Vagina (tissue), 2 donors: ENCODE measurements at places on chromosomes 7 and 10. TPM values are rescaled to one million over a fixed set of nuclear protein-coding genes. Genes with fewer than 3 reads are reported as not detected.
A peak's percentile ranks its signal among the peaks of the same experiment; 100 is the strongest.

DNA sequence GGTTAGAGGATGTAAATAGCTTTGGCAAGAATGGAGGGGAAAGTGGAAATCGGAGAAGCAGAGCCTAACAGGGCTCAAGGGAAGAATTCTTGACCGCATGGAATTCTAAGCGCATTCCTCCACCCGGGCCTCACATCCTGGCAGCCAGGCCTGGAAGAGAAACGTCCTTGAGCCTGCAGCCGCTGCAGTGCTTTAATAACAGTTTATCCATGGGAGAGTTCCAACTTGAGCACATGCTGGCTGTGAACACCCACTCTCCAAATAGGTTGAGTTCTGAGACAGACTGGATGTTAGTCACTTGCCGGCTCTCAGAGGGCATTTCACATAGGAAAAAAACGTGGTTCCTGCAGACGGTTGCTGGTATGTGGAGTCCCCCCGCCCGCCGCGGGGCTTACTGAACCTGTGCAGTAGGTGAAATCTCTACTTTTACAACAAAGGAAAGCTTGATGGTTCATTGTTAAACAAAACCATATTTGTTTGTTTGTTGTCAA lies 61.4 kb upstream of the STEAP1B start:
- H3K27me3 ChIP-seq = no peaks in the 10 kb centered on the region
- H3K36me3 ChIP-seq = no peaks in the 10 kb centered on the region
- H3K4me3 ChIP-seq = no peak overlapping the region

- no peak overlapping the region for H3K27ac ChIP-seq
- H3K36me3 ChIP-seq = no peaks in the 10 kb centered on the region
- H3K27me3 ChIP-seq = no peaks in the 10 kb centered on the region
Observed at GRCh38 chr10:29205787-29206186, 83.1 kb upstream of the LYZL1 start.

DNA sequence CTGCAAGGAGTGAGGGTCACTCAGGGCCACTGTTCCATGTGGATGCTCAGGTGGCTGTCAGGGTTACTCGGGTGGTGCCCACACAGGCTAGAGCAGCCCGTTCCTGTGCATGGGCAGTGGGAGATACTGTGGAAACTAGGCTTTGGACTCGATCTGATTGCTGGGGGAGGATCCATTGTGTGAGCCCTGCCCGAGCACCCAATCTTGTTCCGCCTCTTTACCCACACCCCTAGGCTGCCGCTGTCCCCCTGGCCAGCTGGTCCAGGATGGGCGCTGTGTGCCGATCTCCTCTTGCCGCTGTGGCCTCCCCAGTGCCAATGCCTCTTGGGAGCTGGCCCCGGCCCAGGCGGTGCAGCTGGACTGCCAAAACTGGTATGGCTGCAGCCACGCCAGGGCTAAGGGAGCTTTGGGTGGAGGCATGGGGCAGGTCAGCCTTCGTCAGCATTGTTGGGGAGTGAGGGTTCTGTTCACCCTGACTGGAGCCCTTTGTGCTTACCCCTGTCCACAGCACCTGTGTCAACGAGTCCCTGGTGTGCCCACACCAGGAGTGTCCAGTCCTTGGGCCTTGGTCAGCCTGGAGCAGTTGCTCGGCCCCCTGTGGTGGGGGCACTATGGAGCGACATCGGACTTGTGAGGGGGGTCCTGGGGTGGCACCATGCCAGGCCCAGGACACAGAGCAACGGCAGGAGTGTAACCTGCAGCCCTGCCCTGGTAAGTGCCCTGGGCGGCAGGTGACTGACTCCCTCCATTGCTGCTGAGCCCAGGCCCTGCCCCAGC lies 12.4 kb upstream of the ZNF862 start:
- no peaks in the 10 kb centered on the region for H3K27me3 ChIP-seq
- no peaks in the 10 kb centered on the region for H3K4me1 ChIP-seq
- H3K4me3 ChIP-seq = no peak overlapping the region
- H3K36me3 ChIP-seq = no peaks in the 10 kb centered on the region
- H3K27ac ChIP-seq = no peak overlapping the region

FRMPD2 gene
- total RNA-seq = not detected

DNA sequence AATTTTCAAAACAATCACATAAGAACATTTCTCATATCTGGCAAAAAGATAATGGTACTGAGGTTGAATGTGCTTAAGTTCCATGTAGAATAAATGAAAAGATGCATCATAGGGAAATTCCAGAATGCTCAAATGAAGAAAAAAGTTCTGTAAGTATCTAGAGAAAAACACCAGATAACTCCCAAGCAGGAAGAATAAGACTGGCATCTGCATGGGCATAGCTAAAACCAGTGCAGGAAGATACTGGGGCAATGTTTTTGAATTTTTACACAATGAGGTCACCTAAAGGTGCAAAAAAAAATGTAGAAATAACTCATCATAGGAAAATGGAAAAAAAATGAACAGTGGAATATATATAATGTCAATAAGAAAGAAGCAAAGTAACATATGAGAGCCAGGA lies 275.2 kb downstream of the BAMBI start:
- H3K27me3 ChIP-seq = no peaks in the 10 kb centered on the region
- H3K4me3 ChIP-seq = no peak overlapping the region
- H3K36me3 ChIP-seq = no peaks in the 10 kb centered on the region
- H3K27ac ChIP-seq = no peak overlapping the region

DNA sequence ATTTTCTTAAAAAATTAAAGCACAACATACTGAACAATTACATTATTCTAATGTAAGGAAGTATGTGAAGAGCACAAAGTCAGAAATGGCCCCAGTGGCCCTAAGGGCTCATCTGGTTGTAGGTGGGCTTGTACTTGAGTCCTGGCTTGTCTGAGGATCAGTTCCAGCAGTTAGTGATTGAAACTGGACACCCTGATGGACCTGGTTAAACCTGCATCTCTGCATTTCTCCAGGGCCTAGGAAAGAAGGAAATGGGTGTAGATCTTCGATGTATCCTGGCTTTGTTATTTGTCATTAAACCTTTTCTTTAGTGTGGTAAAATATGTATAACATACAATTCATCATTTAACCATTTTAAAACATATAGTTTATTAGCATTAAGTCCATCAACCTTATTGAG lies 9.7 kb upstream of the AKR1C2 start:
- H3K36me3 ChIP-seq = no peaks in the 10 kb centered on the region
- no peak overlapping the region for H3K4me3 ChIP-seq
- no peaks in the 10 kb centered on the region for H3K27me3 ChIP-seq
- no peak for DNase-seq
- H3K27ac ChIP-seq = no peak overlapping the region
- peaks cover 8% of the 10 kb centered on the region for H3K4me1 ChIP-seq

DNA sequence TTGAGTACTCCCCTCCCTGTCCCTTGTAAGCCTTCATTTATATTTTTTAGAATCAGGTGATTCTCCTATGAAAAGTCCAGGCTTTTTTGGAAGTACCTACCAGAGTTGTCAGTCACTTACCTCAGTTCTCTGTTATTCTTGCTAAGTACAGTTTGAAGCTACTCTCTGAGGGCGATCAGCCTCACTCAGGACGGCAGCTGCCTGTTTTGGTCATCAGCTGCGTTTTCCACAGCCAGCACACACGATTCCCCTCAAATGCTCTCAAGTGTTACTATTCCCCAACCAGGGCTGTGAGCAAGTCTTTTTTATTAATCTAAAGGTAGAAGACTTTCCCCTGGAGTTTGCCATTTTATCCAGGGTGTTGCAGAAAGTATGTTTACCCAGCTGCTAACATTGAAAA lies 328.6 kb downstream of the SUGCT start:
- DNase-seq = no peak
- no peaks in the 10 kb centered on the region for H3K27me3 ChIP-seq
- H3K4me3 ChIP-seq = no peak overlapping the region
- H3K4me1 ChIP-seq = no peaks in the 10 kb centered on the region

- no peaks in the 10 kb centered on the region for H3K36me3 ChIP-seq
- H3K27me3 ChIP-seq = no peaks in the 10 kb centered on the region
- H3K27ac ChIP-seq = no peak overlapping the region
- DNase-seq = no peak
- no peak overlapping the region for H3K4me3 ChIP-seq
Observed at GRCh38 chr7:51982653-51983052, 666.0 kb upstream of the COBL start.

- DNase-seq = no peak
- no peaks in the 10 kb centered on the region for H3K36me3 ChIP-seq
- no peak overlapping the region for H3K27ac ChIP-seq
- no peak overlapping the region for H3K4me3 ChIP-seq
- H3K4me1 ChIP-seq = no peaks in the 10 kb centered on the region
Observed at GRCh38 chr10:88792661-88793060, 9.9 kb upstream of the LIPM start.

- peaks cover 17% of the 10 kb centered on the region for H3K4me1 ChIP-seq
- DNase-seq = no peak
- no peaks in the 10 kb centered on the region for H3K36me3 ChIP-seq
- H3K27me3 ChIP-seq = no peaks in the 10 kb centered on the region
Observed at GRCh38 chr7:100024020-100024619, 8.7 kb downstream of the ZKSCAN1 start.

DNA sequence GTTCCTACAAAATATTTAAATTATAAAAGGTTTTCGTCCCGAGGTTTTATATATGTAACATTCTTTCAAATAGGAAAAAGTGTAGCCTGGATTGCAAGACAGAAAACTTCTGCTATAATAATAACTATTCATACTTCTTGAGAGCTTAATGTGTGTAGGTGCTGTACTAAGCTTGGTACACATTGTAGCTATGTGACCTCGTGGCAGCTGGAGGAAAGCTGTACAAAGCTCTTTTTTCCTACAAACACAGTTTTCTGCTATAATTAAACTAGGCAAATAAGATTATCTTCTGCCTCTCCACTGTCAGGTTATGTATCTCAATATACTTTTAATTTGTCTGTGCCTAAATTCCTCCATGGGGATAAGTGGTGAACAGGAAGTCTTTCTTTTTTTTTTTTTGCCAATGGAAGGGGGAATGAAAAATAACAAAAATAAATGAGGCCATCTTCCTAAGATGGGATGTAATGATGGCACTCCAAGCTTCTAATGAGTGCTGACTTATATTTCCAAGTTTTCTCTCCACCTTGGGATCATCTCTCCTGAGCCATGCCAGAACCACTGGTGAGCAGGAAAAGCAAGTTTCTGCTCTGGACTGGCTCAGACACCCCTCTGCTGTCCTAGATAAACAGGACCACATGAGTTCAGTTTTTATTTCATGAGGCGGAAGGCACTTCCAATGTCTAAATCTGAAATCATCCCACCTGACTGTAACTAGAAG lies 9.9 kb downstream of the SGMS1 start:
- no peaks in the 10 kb centered on the region for H3K36me3 ChIP-seq
- H3K4me1 ChIP-seq = peaks cover 29% of the 10 kb centered on the region
- H3K27ac ChIP-seq = no peak overlapping the region
- H3K4me3 ChIP-seq = no peak overlapping the region

DNA sequence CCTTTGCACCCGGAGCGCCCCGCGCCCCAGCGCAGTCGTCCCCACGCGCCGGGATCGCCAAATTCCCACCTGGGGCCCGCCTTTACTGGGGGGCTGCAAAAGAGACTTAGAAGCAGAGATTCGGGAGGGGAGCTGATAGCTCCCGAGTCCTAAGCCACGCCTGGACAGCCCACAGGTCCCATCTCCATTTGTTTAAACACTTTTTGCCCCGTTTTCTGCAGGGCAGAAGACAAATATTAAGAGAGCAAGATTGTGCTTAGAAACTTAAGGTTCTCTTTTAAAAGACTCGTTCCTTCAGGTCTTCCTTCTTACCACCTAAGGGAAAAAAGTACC lies 299.1 kb upstream of the NFE2L3 start:
- H3K36me3 ChIP-seq = no peaks in the 10 kb centered on the region
- peaks cover 50% of the 10 kb centered on the region for H3K4me1 ChIP-seq
- H3K27ac ChIP-seq = peak overlapping the region; percentile 46
- peaks cover 8% of the 10 kb centered on the region for H3K27me3 ChIP-seq

DNA sequence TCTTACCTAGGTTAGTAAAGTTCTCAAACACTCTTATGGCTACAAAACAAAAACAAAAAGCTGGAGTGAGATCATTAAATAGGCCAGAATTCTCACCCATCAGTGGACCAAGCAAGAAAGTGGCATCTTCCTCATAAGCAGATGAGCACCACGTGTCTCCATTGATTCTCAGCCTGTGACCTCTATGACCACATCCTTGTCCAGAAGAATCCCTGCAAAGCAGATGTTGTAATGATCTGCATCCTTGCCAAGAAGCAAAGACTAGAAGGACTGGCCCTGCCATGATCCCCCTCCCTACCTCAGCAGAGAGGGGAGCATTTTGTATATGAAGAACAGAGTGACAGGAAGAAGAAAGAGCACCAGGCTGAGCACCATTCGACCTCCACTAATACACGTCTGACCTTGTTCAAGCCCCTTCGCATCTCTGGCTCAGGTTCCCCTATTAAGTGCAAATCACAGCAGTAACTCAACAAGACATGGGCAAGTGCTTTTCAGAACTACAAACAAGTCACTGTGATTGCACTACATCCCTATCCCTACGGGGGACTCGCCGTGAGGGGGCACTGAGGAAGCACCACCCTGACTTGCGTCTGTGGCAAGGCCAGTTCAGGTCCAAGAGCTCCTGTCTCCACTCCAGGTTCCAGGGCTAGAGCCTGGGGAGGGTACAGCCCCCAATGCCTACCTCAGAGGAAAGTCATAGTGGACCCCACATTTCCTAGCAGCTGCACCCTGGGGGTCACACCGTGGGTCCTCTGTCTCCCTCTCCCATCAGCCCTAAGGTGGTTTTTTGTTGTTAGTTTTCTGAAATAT lies 22.2 kb upstream of the RASSF4 start:
- H3K4me1 ChIP-seq = peaks cover 22% of the 10 kb centered on the region
- no peak overlapping the region for H3K4me3 ChIP-seq
- no peak for DNase-seq
- H3K27me3 ChIP-seq = no peaks in the 10 kb centered on the region
- H3K36me3 ChIP-seq = no peaks in the 10 kb centered on the region
- H3K27ac ChIP-seq = no peak overlapping the region

- H3K36me3 ChIP-seq = no peaks in the 10 kb centered on the region
- no peak for DNase-seq
- H3K4me3 ChIP-seq = no peak overlapping the region
- H3K27ac ChIP-seq = no peak overlapping the region
- no peaks in the 10 kb centered on the region for H3K4me1 ChIP-seq
Observed at GRCh38 chr10:28113202-28113601, 114.3 kb upstream of the ODAD2 start.

GRCh38 chr7:95511716-95512260 lies 26.0 kb downstream of the ASB4 start:
- H3K4me3 ChIP-seq = no peak overlapping the region
- no peak for DNase-seq
- H3K27ac ChIP-seq = no peak overlapping the region
- no peaks in the 10 kb centered on the region for H3K27me3 ChIP-seq
- H3K36me3 ChIP-seq = no peaks in the 10 kb centered on the region
- H3K4me1 ChIP-seq = peaks cover 6% of the 10 kb centered on the region

WBP1L gene
- total RNA-seq = 80.8 TPM

GRCh38 chr7:116633131-116633988 lies 38.6 kb upstream of the MET start:
- H3K27me3 ChIP-seq = no peaks in the 10 kb centered on the region
- peak overlapping the region; percentile 14 for H3K27ac ChIP-seq
- H3K4me1 ChIP-seq = peaks cover 8% of the 10 kb centered on the region
- no peak overlapping the region for H3K4me3 ChIP-seq
- no peaks in the 10 kb centered on the region for H3K36me3 ChIP-seq

CUBN gene
- 4.4 TPM for total RNA-seq

- H3K27ac ChIP-seq = no peak overlapping the region
- H3K36me3 ChIP-seq = no peaks in the 10 kb centered on the region
- H3K27me3 ChIP-seq = no peaks in the 10 kb centered on the region
- no peaks in the 10 kb centered on the region for H3K4me1 ChIP-seq
Observed at GRCh38 chr7:14420768-14421167, 431.3 kb upstream of the ETV1 start.
